ENCODE measurements at places on chromosomes 5 and 9. TPM values are rescaled to one million over a fixed set of nuclear protein-coding genes. Genes with fewer than 3 reads are reported as not detected.

Gene IL9
- total RNA-seq, result not detected

Gene SLC45A2
- total RNA-seq, result not detected

GRCh38 chr5:17077440-17078233 lies 139.8 kb upstream of the BASP1 start:
- no peaks in the 10 kb centered on the region for H3K4me1 ChIP-seq
- H3K27me3 ChIP-seq, result no peaks in the 10 kb centered on the region

Gene SLC6A7
- total RNA-seq, result not detected

DNA sequence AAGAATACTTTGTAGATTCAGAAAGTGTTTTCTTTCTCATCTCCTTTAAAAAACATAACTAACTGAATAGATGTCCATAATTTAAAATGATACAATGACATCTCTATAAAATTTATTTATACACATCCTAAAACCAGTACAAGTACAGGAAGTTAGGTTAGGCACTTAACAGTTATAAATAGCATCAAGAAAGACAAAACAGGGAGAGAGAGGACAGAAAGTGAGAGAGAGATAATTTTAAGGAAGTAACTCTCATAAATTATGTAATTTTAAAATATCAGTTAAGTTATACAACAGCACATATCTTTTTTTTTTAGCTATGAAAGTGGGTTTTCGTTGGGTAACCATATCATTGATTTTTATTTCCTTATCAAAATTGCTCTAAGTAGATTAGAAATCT lies 1068.6 kb downstream of the TAF11L14 start:
- H3K27me3 ChIP-seq, result no peaks in the 10 kb centered on the region
- H3K4me1 ChIP-seq, result no peaks in the 10 kb centered on the region
- no peak overlapping the region for H3K27ac ChIP-seq
- H3K4me3 ChIP-seq, result no peak overlapping the region

Gene ITK
- total RNA-seq, result 0.37 TPM

DNA sequence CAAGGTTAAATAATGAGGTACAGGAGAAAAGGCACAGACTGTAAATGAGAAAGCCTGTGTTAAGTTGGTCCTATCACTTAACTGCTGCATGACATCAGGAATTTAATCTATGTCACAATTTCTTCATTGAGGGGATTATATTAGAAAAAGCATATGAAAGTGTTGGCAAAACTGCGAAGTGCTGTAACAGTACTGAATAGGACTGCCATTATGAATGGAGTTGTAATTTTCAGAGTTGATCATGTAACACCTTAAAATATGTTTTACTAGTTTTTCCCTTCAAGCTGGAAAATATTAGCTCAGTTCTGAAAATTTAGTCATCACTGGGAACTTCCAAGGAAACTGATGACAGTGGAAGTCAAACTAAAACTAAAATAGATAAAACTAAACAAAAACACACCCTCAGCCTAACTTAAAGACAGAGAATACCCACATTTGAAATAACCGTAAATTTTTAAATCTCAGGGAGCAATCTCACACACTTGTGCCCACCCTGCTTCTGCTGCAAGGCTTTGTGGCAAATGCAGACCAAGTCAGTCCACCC lies 45.1 kb downstream of the ERMP1 start:
- no peak for DNase-seq
- H3K27me3 ChIP-seq, result no peaks in the 10 kb centered on the region
- peaks cover 17% of the 10 kb centered on the region for H3K36me3 ChIP-seq

DNA sequence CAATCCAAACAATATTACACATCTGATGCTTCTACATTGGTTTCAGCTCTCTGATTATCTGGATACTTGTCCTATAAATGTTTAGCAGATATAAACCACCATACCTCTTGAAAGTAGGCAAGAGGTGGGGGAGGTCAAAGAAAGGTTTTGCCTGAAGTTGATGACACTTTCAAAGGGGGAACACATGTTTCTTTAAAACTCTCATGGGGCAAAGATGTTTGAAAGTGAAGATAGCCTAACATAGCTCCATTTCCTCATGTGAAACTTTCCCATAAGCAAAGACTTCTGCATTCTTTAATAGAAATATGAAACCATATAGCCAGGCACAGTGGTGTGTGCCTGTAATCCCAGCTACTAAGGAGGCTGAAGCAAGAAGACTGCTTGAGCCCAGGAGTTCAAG lies 62.1 kb downstream of the CETN3 start:
- H3K27ac ChIP-seq, result no peak overlapping the region
- H3K27me3 ChIP-seq, result no peaks in the 10 kb centered on the region
- DNase-seq, result no peak
- no peaks in the 10 kb centered on the region for H3K4me1 ChIP-seq
- H3K4me3 ChIP-seq, result no peak overlapping the region
- H3K36me3 ChIP-seq, result no peaks in the 10 kb centered on the region

DNA sequence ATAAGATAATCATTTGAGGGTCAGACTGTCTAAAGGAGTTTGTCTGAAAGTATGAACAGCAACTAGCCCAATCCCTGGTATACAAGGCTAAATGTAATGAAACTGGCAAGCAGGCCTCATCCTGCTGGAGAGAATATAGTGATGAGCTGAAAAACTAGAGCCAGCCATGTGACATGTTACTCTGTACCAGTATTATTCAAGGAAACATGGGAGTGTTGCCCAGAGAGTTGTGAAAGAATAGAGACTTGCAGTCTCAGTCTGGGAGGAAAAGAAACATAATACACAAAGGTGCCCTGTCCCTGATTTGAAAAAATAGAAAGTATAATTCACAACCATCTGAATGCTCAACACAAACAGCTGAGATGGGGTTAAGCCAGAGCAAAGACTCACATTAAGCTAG lies 37.9 kb upstream of the HTR1A start:
- no peaks in the 10 kb centered on the region for H3K36me3 ChIP-seq
- no peaks in the 10 kb centered on the region for H3K27me3 ChIP-seq
- no peak for DNase-seq

Gene CD72
- total RNA-seq, result 1.6 TPM

GRCh38 chr5:139695178-139695573 lies 47.0 kb downstream of the CXXC5 start:
- no peak overlapping the region for H3K27ac ChIP-seq
- no peak for DNase-seq
- H3K4me3 ChIP-seq, result no peak overlapping the region
- H3K27me3 ChIP-seq, result no peaks in the 10 kb centered on the region

Gene GPR151
- not detected for total RNA-seq

GRCh38 chr9:32577316-32577715 lies 4.4 kb upstream of the NDUFB6 start:
- H3K4me1 ChIP-seq, result peaks cover 7% of the 10 kb centered on the region
- no peaks in the 10 kb centered on the region for H3K27me3 ChIP-seq
- no peak for DNase-seq
- no peak overlapping the region for H3K27ac ChIP-seq

Gene HSDL2
- 33.9 TPM for total RNA-seq

DNA sequence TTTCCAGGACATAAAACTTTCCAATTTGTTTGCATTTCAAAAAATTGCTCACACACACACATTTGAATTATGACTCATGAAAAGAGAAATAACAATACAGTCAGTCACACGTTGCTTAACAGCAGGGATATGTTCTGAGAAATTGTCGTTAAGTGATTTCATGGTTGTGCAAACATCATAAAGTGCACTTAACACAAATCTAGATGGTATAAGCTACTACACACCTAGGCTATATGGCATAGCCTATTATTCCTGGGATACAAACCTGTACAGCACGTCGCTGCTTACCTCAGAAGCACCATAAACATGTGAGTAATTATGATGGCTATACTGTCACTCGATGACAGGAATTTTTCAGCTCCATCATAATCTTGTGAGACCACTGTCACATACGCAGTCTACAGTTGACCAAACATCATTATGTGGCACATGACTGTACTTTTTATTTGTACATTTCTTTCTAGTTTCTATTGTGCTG lies 378.2 kb downstream of the ACTL7B start:
- H3K36me3 ChIP-seq, result no peaks in the 10 kb centered on the region
- no peak overlapping the region for H3K27ac ChIP-seq
- H3K27me3 ChIP-seq, result no peaks in the 10 kb centered on the region
- no peak overlapping the region for H3K4me3 ChIP-seq
- H3K4me1 ChIP-seq, result peaks cover 38% of the 10 kb centered on the region

DNA sequence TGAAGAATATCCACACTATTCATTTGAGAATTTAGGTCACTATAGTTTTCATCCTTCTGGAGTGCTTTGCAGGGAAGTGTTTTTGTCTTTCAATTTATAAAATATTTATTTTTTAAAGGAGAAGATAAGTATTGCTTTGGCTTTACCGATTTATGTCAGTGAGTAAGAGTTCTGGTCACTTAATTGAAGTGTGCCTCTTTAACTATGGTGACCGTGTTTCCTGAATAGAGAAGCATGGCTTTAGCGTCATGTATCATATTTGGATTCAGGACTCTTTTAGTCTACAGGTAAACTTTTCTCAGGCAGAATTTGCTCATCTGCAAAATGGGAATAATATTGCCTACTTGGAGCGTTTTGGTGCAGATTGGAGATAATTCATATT lies 902 bp downstream of the BDP1 start:
- no peaks in the 10 kb centered on the region for H3K27me3 ChIP-seq
- no peak for DNase-seq
- peaks cover 14% of the 10 kb centered on the region for H3K36me3 ChIP-seq
- peaks cover 13% of the 10 kb centered on the region for H3K4me1 ChIP-seq
- peak overlapping the region; percentile 72 for H3K27ac ChIP-seq

Gene CDC20B
- total RNA-seq, result not detected

- H3K27me3 ChIP-seq, result no peaks in the 10 kb centered on the region
- H3K36me3 ChIP-seq, result no peaks in the 10 kb centered on the region
- H3K27ac ChIP-seq, result no peak overlapping the region
- no peak overlapping the region for H3K4me3 ChIP-seq
- no peak for DNase-seq
Measured at GRCh38 chr5:171840066-171840465, 54.4 kb downstream of the SMIM23 start.

DNA sequence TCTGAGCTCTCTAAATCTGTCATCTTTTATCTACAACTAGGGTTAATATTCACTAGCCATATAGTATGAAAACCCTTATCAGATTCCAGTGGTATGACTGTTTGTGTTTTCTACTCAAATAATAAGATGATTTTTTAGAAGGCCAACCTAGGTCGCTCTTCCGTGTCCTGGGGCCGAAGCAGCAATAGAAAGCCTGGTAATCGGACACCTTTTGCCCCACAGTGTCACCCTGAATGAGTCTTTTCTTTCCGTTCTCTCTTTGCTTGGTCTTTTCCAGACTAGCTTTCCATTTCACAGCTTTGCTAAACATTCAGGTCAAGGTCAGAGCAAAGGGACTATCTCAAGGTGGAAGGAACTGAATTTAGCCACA lies 243.3 kb upstream of the ANKRD55 start:
- H3K4me3 ChIP-seq, result no peak overlapping the region
- no peaks in the 10 kb centered on the region for H3K27me3 ChIP-seq
- no peak for DNase-seq
- H3K27ac ChIP-seq, result no peak overlapping the region
- no peaks in the 10 kb centered on the region for H3K36me3 ChIP-seq

Gene ADAMTS12
- 0.05 TPM for total RNA-seq

DNA sequence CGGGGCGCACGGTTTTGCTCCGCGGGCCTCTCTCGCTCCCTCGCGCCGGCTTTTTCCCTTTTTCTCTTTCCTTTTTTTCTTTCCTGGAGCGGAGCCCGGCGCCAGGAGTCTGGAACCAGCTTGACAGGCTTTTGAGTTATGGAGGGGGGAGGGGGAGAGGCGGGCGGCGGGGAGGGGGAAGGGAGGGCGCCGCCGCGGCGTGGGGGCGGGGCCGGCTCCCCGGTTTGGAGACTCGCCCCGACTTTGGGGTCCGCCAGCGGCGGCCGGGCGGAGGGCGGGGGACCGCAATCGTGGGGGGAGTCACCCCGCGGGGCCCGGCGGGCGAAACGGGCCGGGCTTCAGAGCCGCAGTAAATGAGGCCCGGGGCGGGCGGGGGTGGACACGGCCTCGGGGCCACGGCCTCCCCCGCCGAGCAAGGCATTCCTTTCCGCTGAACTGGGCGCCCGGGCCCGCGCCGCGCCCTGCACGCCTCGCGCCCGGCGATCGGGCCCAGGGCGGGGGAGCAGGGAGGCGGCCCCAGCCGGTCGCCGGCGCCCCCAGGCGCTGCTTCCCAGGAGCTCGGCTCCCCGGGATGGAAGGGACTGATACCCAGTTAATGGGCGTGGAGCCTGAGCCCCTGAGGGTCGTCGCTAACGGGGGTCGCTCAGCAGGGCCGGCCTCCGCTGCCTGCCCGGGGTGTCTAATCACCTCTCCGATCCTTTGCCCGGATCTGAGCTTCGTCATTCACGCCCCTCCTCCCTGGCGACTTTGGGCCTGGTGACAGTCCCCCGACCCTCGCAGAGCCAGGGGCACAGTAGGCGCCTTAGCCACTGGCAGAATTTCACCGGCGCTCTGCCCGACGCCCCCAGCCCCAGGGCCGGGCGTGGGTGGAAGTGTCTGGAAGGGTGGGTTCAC lies 138.1 kb downstream of the C9orf50 start:
- DNase-seq, result no peak
- peak overlapping the region; percentile 44 for H3K4me3 ChIP-seq
- H3K27me3 ChIP-seq, result no peaks in the 10 kb centered on the region
- H3K27ac ChIP-seq, result peak overlapping the region; percentile 100
- H3K36me3 ChIP-seq, result no peaks in the 10 kb centered on the region

DNA sequence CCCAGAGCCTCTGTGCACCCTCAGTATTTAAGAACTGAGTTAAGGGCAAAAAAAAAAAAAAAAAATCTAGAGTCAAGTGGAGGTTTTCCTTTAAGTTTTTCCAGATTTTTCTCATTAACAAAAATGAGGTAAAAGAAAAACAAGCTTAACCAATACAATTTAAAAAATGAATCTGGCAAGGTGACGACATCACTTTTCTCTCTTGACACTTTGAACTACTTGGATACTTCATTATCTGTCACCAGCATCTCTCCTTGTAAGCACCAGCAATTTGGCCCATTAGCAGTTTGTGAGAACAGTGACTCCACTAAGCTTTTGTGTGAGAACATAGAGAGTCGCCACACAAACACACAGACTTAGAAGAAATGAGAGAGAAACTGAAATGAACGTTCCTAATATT lies 345.7 kb upstream of the SLC30A5 start:
- H3K4me3 ChIP-seq, result no peak overlapping the region
- H3K27ac ChIP-seq, result no peak overlapping the region
- no peaks in the 10 kb centered on the region for H3K27me3 ChIP-seq
- no peak for DNase-seq
- no peaks in the 10 kb centered on the region for H3K36me3 ChIP-seq

GRCh38 chr5:68110264-68110663 lies 105.3 kb upstream of the PIK3R1 start:
- no peak for DNase-seq
- no peaks in the 10 kb centered on the region for H3K4me1 ChIP-seq
- no peaks in the 10 kb centered on the region for H3K27me3 ChIP-seq
- H3K27ac ChIP-seq, result no peak overlapping the region
- no peaks in the 10 kb centered on the region for H3K36me3 ChIP-seq

GRCh38 chr5:38258319-38259061 lies at the start of gene EGFLAM:
Gene EGFLAM, plus strand, starts transcription at chr5:38258559. Its CDS starts 196 bp downstream, at chr5:38258755.
- H3K27ac ChIP-seq, result no peak within 1 kb of the TSS
- H3K4me3 ChIP-seq, result no peak within 1 kb of the TSS
- H3K4me1 ChIP-seq, result no peaks in the 10 kb centered on the region
- no peak for DNase-seq
- H3K27me3 ChIP-seq, result peaks cover 26% of the 10 kb centered on the region

Gene FOXI1
- not detected for total RNA-seq

Gene TEX48
- not detected for total RNA-seq

- H3K4me1 ChIP-seq, result no peaks in the 10 kb centered on the region
- no peak for DNase-seq
- H3K36me3 ChIP-seq, result no peaks in the 10 kb centered on the region
Measured at GRCh38 chr5:35484241-35484640, 133.4 kb upstream of the SPEF2 start.

Gene FOXD4L5
- total RNA-seq, result 0.61 TPM

Data from HCT116 (cell line).